Activated CD4-positive, CD25-positive, alpha-beta regulatory T cell treated with anti-CD3 and anti-CD28 coated beads, Interleukin-2, amount 50 U/mL, for 16 hours (primary cell): ENCODE measurements at places on chromosomes 13 and 19.

DNA sequence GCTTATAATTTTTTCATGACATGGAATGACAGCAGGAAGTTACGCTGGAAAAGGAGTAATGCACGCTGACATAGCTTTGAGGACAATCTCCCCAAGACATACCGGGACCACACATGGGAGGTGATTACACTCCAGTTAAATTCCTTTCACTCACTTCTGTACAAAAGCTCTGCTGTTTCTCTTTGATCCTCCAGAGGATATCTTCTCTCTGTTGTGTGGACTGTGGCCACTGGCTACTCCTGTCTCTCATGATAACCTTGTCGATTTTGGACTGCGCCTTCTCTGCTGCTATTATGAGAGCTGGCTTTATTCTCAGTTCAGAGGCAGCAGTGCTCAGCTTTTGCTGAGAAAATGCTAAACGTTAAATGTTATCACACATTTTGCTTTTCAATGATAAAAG lies 464.6 kb downstream of the FGF9 start:
- no peak for DNase-seq

DNA sequence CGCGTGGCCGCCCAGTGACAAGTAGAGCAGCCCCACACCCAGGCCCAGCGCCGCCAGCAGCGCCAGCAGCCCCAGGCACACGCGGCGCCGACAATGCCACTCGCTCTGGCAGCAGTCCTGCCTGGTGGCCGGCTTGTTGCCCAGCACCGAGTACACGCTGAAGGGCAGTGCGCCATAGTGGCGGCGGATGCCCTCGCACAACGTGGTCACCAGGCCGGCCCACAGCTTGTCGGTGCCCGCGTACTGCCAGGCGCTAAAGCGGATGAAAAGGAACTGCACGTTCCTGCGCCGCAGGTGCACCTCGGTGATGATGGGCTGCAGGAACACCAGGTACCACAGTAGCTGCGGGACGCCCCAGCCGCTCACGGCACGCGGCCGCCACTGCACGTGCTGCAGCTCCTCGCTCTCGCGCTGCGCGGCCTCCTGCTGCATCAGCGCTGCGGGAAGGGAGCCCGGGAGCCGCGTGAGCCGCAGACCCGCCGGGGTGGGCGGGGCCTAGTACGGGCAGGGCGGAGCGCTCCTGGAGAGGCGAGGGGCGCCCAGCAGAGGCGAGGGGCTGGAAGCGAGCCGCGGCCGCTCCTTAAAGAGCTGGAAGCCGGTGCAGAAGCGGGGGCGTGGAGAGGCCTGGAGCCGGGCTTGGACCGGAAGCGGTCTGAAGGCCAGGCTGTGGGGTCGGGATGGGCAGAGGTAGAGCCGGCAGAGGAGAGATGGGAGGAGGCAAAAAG lies 7.3 kb downstream of the NKPD1 start:
- DNase-seq = no peak

GRCh38 chr19:13057744-13058143 lies 44.9 kb downstream of the LYL1 start:
- DNase-seq = no peak

GRCh38 chr13:105890509-105890908 lies 645.0 kb downstream of the EFNB2 start:
- no peak for DNase-seq

GRCh38 chr19:7550987-7551761 lies 15.7 kb downstream of the PNPLA6 start:
- no peak for DNase-seq

GRCh38 chr13:24304620-24305019 lies 4.8 kb upstream of the C1QTNF9 start:
- no peak for DNase-seq

DNA sequence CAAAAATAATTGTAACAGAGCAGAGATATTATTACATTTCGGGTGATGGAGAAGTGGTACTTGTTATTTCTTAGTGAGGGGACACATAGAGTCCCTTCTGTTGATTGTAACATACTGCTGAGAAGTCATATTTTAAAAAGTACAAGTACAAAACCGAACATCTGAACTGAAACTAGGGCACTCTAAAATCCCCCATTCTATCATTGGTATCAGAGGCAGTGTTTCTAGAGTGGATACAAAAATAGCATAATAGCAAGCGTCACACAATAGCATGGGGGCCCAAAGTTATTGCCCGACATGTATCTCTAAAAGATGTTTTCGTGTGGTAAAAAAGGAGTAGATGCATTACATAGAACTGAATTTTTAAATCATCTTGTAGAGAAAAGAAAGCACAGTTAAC lies 502.1 kb upstream of the SLC10A2 start:
- DNase-seq = no peak

DNA sequence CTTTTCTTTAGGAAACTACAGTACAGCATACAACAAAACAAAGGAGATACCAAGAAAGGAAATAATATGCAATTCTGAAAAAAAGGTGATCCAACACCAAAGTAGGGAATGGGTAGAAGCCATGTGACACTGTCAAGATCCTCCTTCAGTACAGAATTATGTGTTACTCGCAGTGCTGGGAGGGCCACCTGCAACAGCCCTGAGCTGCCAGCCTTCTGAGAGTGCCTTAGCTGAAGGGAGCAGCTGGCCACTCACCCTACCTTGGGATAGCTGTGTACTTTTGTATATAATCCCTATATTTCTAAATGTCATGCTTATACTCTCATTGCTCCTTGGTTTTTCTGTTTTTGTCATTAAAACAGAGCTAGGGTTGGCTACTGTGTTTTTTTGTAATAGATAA lies 1518.2 kb upstream of the PCDH20 start:
- no peak for DNase-seq

DNA sequence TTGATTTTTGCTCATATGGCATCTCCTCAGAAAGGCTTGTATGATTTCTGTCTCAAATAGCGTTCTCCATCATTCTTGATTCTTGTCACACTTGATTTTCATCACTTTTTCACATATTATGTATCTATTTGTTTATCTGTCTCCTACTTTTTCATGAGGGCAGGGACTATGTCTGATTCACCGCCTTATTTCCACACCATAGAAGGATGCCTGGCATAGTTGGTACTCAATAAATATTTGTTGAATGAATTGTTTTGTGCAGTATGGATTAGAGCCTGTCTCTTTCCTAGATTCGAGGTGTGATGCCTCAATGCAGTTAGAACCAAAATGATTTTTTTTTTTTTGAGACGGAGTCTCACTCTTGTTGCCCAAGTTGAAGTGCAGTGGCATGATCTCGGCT lies 12.1 kb downstream of the SAE1 start:
- no peak for DNase-seq

GRCh38 chr19:51687791-51688670 lies 5.1 kb upstream of the SPACA6 start:
- no peak for DNase-seq

- DNase-seq = no peak
Measured at GRCh38 chr19:3025549-3025886, 3.6 kb downstream of the TLE2 start.

DNA sequence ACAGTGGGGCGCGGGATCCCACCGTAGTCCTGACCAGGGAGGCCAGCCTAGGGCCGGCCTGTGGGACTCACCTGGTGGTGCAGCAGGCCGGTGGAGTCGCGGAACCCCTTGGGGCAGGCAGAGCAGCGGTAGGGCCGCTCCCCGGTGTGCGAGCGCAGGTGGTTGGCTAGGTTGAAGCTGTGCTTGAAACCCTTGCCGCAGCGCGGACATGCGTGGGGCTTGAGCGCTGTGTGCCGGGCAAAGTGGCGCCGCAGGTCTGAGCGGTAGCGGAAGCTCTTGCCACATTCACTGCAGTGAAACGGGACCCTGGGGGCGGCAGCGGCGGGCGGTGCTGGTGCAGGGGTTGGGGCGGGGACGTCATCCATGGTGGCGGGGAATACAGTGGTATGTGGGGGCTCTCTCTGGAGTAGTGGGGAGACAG lies 1.8 kb downstream of the FIZ1 start:
- DNase-seq = no peak

GRCh38 chr13:97027162-97027554 lies 32.9 kb upstream of the OXGR1 start:
- no peak for DNase-seq

- DNase-seq = no peak
Measured at GRCh38 chr19:720345-721160, 11.8 kb downstream of the PALM start.

DNA sequence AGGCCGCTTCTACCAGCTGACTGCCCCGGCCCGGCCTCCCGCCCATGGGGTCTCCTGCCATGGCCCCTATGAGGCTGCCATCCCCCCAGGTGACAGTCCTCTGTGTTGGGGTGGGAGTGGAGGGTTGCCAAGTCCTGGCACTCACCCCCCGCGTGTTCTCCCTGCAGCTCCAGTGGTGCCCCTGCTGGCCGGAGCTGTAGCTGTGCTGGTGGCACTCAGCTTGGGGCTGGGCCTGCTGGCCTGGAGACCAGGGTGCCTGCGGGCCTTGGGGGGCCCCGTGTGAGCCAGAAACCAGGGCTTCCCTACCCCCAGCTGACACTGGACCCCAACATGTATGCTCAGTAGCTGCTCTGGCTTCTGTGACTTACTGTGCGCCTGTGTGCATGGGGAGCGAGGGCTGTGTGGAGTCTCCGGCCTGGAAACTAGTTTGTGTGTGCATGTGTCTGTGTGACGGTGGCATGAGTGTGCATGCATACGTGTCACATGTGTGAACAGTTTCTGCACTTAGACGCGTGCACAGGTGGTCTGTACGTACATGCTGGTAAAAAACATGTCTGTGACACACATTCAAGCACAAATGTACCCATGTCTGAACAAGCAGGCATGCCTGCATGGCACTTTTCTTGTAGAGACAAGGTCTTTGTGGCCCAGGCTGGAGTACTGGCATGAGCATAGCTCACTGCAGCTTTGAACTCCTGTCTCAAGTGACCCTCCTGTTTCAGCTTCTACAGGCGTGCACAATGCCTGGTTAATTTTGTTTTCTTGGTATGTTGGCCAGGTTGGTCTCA lies 4.9 kb downstream of the ACP4 start:
- no peak for DNase-seq

DNA sequence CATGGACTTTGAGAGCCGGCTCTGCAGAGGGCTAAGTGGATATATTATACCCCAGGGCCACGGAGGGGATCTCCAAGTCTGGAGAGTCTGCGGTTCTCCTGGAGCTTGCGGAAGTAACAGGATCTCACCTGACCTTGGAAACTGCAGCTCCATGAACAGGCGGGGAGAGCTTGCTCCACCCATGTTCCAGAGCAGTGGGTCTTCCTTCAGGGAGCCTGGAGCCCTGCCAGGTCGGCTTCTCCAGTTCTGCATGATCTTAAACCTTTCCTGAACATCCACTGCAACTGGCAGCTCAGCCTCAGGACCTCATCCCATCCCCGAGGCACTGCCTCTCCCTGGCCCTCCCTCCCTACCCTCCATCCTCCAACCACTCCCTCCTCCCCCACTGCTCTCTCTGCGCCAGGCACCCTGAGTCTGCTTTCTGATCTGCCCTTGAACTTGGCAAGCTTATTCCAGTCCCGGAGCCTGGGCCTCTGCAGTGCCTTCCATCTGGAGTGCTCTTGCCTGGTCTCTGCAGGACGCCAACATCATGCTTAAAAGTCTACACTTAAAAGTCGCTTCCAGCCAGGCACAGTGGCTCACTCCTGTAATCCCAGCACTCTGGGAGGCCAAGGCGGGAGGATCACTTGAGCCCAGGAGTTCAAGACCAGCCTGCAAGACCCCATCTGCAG lies 13.2 kb downstream of the ATCAY start:
- no peak for DNase-seq

GRCh38 chr13:42617221-42617620 lies 43.3 kb downstream of the TNFSF11 start:
- no peak for DNase-seq

DNA sequence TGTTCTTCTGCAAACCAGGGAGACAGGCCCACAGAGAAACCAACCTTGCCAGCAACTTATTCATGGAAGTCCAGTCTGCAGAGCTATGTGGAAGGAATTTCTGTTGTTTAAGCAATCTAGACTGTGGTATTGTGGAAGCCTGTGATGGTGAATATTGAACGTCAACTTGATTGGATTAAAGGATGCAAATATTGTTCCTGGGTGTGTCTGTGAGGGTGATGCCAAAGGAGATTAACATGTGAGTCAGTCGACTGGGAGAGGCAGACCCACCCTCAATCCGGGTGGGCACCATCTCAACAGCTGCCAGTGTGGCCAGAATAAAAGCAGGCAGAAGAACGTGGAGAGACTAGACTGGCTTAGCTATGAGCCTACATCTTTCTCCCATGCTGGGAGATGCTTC lies 606.0 kb downstream of the EFNB2 start:
- no peak for DNase-seq

- no peak for DNase-seq
Measured at GRCh38 chr19:497869-498510, 1.7 kb downstream of the MADCAM1 start.

GRCh38 chr13:79393564-79394249 lies 12.3 kb downstream of the RBM26 start:
- no peak for DNase-seq

GRCh38 chr13:32663660-32664059 lies 77.4 kb downstream of the PDS5B start:
- DNase-seq = no peak

GRCh38 chr13:93029536-93029935 lies 197.1 kb upstream of the GPC6 start:
- no peak for DNase-seq

DNA sequence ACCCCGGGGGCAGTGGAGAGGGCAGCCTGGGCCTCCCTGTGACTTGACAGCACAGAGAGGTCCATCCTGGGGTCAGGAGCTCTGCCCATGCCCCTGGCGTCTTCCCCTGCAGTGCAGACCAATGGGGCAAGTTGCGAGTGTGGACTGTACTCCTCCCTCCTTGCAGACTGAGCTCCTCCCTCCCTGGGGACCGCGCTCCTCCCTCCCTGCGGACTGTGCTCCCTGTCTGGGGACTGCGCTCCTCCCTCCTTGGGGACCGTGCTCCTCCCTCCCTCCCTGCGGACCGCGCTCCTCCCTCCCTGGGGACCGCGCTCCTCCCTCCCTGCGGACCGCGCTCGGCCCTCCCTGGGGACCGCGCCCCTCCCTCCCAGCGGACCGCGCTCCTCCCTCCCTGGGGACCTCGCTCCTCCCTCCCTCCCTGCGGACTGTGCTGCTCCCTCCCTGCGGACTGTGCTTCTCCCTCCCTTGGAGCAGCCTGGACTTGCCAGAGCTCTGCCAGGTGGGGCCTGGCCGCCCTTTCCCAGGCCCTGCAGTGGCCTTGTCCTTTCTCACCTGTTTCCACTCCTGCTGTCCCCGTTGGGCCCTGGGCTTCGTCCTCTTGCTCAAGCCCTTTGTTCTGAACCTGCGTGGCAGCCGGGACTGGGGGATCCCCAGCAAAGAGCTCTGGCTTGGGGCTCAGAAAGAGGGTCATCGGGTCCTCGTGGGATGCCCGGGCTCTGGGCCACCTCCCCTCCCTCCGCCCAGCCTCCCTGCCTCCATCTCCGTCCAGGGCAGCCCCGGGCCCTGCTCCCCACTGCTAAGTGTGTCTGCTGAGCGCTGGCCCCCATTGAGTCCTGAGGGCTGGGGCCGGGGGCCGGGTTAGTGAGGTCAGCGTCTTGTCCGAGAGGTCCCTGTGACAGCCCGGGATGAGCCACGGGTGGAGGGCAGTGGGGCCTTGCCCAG lies 6.8 kb downstream of the GAMT start:
- no peak for DNase-seq

DNA sequence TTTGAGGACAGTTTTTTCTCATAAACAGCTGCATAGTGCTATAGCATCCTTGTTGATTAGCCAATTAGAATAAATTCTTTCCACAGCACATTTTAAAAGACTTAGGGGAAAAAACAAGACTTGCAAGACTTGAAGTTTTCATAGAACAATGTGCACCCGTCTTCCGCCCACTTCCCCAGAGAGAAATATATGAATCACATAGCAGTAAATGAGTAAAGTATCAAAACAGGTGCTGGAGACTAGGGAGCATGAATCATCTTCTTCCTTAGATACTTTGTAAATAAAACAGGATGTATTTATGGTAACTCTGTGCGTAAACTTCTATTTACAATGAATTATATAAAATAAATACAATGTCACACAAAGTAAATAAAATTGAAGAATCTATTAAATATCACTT lies 75.1 kb downstream of the COL4A2 start:
- no peak for DNase-seq
